ENCODE measurements at places on chromosomes 2 and 18.
A peak's percentile ranks its signal among the peaks of the same experiment; 100 is the strongest.

- no peak for DNase-seq
Measured at GRCh38 chr2:65485839-65486238, 53.4 kb upstream of the SPRED2 start.

- peak; percentile 24 for DNase-seq
Measured at GRCh38 chr18:3664563-3665178, 214.7 kb downstream of the TGIF1 start.

DNA sequence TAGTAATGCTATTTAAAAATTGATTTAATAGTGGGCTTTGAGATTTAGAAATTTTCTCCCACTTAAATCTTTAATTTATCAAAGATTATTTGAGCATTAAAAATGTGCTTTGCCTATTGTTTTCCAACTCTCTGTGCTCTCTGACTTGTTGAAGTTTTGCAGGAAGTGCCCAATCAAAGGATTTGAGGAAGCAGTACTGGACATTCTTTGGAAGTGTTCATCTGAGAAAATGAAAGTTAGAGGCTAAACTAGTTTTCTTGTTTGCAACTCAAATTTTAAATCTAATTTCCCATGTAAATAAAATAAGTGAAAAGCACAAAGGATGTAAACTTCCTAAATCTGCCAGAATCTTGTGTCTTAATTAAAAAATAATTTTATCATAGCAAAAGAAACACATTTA is 89.1 kb downstream of the CAMKMT start:
- DNase-seq, result no peak

DNA sequence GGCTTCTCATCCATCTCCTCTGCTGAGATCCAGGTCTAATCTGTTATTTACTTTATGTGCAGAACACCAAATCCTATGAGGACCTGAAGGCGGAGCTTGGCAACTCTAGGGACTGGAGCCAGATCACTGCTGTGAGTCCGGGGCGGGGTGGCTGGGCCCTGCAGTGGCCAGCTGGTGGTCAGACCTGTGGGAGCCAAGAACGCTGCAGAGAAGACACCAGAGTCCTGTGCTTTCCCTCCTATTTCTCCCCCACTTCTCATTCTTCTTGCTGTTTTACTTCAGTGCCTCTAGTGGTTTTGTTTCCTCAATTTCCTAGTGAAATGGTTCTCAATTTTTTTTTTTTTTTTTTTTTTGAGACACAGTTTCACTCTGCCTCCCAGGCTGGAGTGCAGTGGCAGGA is 19.7 kb downstream of the VIL1 start:
- no peak for DNase-seq

DNA sequence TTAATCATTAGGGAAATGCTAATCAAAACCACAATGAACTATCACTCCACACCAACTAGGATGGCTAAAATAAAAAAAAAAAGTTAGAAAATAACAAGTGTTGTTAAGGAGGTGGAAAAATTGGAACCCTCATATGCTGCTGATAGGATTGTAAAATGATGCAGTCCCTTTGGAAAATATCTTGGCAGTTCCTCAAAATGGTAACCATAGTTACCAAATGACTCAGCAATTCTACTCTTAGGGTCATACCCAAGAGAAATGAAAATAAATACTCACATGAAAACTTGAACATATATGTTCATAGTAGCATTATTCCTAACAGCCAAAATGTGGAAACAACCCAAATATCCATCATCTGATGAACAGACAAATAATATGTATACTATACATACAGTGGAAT is 15.7 kb upstream of the ACVR2A start:
- no peak for DNase-seq

DNA sequence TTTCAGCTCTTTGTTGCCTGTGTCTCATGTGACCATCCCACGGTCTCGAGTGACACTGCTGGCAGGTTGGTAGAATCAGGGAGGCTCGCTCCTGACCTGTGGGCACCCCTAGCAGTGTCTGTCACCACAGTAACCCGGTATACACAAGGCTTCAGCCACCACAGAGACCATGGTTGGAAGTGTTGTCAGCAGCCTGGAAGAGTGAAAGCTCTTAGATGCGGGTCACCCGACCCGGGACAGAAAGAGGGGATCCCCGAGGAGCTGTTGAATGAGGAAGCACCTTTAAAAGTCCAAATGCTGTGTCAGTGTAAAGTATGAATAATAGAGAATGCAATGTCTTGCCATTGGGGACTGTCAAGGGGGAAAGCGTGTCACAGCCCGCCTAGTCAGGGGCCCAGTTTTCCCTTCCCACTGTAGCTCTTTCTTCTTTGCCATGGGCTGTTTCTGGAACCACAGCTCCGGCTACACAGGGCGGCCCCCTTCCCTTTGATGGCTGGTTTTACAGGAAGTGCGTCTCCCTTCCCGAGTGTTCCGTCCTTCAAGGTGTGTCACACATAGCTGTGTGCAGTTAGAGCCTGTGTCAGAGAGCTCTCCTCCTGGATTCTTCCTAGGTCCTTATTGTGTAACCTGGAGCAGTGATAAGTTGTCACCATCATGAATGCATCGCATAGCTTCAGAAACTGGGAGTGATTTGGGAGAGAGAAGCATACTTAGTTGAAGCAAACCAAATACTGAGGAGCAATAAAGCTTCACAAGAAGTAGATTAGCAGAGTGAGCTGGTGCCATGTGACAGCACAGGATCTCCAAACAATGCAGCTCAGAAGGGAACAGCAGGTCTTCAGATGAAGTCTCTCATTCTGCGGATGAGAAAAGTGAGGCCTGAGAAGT is 81.4 kb downstream of the MTCL1 start:
- DNase-seq, result peak; percentile 76

- peak; percentile 71 for DNase-seq
Measured at GRCh38 chr2:44275927-44276303, 635 bp downstream of the SLC3A1 start.

GRCh38 chr2:127183771-127184170 is 36.3 kb downstream of the CYP27C1 start:
- no peak for DNase-seq

DNA sequence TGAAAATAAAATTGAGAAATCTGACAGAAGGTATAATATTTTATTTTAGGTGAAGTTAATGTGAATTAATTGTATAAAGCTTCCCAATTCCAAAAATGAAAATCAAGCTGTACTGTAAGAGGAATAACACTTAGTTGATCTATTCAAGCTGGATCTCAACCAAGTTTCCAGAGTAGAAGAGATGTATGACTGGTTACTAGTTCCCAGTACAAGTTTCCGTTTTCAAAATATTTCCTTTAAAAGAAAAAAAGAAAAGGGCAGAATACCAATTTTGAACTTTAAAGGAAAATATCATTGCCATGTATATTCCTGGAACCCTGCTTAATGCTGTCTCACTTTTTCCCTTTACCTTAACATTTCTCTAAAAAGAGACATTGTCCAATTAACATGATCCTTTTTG is 308.5 kb downstream of the IRS1 start:
- DNase-seq, result no peak

- DNase-seq, result no peak
Measured at GRCh38 chr2:172819943-172820342, 84.3 kb downstream of the RAPGEF4 start.

GRCh38 chr2:81528852-81529480 is 1224.4 kb upstream of the LRRTM1 start:
- DNase-seq, result no peak

DNA sequence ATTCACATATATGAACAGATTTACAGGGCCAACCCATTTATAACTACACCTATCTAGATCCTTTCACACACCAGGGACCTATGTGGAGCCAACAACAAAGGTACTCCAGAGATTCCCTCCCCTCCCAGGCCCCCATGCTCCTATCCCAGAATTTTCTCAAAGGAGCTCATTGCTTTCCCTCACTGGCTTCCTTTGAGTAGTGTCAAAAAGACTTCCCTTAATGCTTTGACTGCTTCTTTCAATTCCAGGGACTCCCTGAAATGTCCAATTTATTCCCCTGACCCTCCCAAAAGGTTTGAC is 46.6 kb downstream of the IKZF2 start:
- no peak for DNase-seq
